Right atrium auricular region (tissue), 2 donors: ENCODE measurements at places on chromosomes 5 and 9. TPM values are rescaled to one million over a fixed set of nuclear protein-coding genes. Genes with fewer than 3 reads are reported as not detected.

ZFP37 gene
- total RNA-seq, result 2.2 TPM

SKP1 gene
- total RNA-seq, result 287 TPM

OLFML2A gene
- total RNA-seq, result 41.2 TPM

CTSV gene
- total RNA-seq, result not detected

IFNA10 gene
- not detected for total RNA-seq

DNA sequence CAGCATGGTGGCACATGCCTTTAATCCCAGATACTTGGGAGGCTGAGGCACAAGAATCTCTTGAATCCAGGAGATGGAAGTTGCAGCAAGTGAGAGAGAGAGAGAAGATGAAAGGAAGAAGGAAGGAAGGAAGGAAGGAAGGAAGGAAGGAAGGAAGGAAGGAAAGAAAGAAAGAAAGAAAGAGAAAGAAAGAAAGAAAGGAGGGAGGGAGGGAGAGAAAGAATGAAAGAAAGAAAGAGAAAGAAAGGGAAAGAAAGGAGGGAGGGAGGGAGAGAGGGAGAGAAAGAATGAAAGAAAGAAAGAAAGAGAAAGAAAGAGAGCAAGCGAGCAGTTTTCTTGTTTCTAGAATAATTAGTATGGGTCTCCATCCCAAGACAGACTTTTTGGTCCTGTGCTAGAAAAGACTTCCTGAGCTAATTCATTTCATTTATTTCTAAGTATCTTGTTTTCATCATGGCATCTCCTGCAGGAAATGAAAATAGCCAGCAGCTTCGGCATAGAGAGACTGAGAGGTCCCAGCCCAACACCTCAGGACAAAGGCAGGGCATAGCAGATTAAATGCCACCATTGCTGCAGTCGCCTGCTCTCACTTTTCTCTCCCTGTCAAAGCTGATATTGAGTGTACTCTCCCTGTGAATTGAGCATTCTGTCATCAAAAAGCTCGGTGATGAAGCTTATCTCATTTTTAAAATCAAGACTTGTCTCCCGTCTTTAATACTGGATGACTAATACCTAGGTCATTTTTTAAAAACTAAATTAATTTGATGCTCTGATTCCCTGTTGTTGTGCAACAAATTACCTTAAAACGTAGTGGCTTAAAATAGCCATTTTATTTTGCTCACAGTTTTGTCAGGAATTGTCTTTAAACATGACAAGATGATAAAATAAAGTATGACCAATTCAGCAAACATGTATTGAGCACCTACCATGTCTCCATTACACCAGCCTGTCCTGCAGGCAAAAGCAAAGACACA lies 91.8 kb upstream of the ADRA1B start:
- no peaks in the 10 kb centered on the region for H3K27me3 ChIP-seq
- no peak overlapping the region for H3K27ac ChIP-seq
- H3K4me3 ChIP-seq, result no peak overlapping the region
- peak; percentile 42 for DNase-seq
- peaks cover 10% of the 10 kb centered on the region for H3K4me1 ChIP-seq

DNA sequence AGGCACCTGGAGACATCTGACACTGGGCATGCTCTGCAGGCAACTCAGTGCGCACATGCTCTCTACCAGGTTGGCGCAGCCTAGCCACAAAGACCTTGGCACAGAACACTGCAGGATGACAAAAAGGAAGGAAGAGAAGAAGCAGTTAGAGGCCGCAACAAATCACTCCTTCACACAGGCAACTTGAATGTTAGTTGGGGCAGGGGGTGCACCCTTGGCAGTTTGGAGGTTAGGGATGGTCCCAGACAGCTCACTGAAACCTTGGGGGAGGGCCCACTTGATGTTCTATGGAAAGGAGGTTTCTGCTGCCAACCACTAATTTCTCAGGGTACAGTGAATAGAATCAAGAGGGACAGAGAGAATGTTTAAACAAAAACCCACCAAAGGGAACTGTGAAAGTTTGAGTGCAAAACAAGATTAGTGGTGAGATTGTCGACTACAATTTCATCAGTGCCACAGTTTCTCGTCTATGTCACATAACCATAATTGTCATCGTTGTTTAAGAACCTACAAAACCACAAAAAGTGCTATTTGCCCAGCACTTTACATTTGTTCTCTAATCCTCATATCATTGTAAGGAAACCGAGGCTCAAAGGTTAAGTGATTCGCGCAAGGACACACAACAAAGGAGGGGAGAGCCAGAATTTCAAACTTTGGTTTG lies 48.7 kb downstream of the FBXW11 start:
- H3K4me3 ChIP-seq, result no peak overlapping the region
- no peak for DNase-seq
- no peaks in the 10 kb centered on the region for H3K4me1 ChIP-seq
- H3K36me3 ChIP-seq, result no peaks in the 10 kb centered on the region

GRCh38 chr9:13487498-13487897 lies 208.0 kb upstream of the MPDZ start:
- peaks cover 20% of the 10 kb centered on the region for H3K4me1 ChIP-seq
- no peak overlapping the region for H3K27ac ChIP-seq

GRCh38 chr5:310941-311434 lies 10.5 kb upstream of the AHRR start:
- H3K36me3 ChIP-seq, result peaks cover 49% of the 10 kb centered on the region
- H3K27ac ChIP-seq, result no peak overlapping the region
- no peaks in the 10 kb centered on the region for H3K4me1 ChIP-seq
- H3K4me3 ChIP-seq, result no peak overlapping the region
- DNase-seq, result peak; percentile 16
- no peaks in the 10 kb centered on the region for H3K27me3 ChIP-seq

- H3K4me3 ChIP-seq, result no peak overlapping the region
- DNase-seq, result no peak
- H3K27ac ChIP-seq, result no peak overlapping the region
- no peaks in the 10 kb centered on the region for H3K4me1 ChIP-seq
Measured at GRCh38 chr9:135418161-135418560, 61.4 kb upstream of the PPP1R26 start.

- no peaks in the 10 kb centered on the region for H3K36me3 ChIP-seq
- H3K4me3 ChIP-seq, result peak overlapping the region; percentile 38
- H3K27ac ChIP-seq, result peak overlapping the region; percentile 68
- no peak for DNase-seq
- H3K27me3 ChIP-seq, result no peaks in the 10 kb centered on the region
- no peaks in the 10 kb centered on the region for H3K4me1 ChIP-seq
Measured at GRCh38 chr9:131707733-131708157, 32.1 kb downstream of the RAPGEF1 start.

- no peaks in the 10 kb centered on the region for H3K4me1 ChIP-seq
- peaks cover 11% of the 10 kb centered on the region for H3K36me3 ChIP-seq
- no peak overlapping the region for H3K4me3 ChIP-seq
- H3K27me3 ChIP-seq, result no peaks in the 10 kb centered on the region
- no peak for DNase-seq
Measured at GRCh38 chr5:14766584-14766983, 102.1 kb downstream of the OTULIN start.

DNA sequence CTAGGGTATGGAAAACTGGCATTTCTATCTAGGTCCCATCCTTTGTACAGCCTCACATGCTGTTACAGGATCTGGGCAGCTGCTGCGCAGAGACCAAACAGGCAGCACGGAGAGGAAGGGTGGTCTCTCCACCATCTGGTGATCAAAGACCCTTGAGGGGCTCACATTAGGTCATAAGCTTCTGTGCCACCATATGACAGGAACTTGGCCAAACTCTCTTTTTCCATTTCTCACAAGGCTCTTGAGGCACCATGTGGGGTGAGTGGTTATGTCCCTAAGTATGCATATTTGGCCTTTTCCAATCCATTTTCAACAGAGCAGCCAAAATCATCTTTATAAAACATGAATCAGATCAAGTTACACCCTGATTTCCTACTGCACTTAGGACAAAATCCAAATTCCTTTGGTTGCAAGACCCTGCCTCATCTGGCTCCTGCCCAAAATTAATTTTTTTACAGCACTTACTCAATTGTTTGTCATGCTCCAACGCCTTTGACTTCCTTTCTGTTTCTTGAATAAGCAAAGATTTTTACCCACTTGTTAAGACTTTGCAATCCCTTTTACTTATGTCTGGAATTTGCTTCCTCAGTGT lies 730.0 kb downstream of the MAT2B start:
- no peaks in the 10 kb centered on the region for H3K36me3 ChIP-seq
- H3K4me1 ChIP-seq, result no peaks in the 10 kb centered on the region
- no peaks in the 10 kb centered on the region for H3K27me3 ChIP-seq

- no peak overlapping the region for H3K27ac ChIP-seq
- H3K4me1 ChIP-seq, result no peaks in the 10 kb centered on the region
- H3K27me3 ChIP-seq, result no peaks in the 10 kb centered on the region
- DNase-seq, result no peak
- no peaks in the 10 kb centered on the region for H3K36me3 ChIP-seq
- H3K4me3 ChIP-seq, result no peak overlapping the region
Measured at GRCh38 chr5:89117124-89117644, 234.2 kb upstream of the MEF2C start.

- no peaks in the 10 kb centered on the region for H3K27me3 ChIP-seq
- H3K36me3 ChIP-seq, result no peaks in the 10 kb centered on the region
Measured at GRCh38 chr5:103674251-103674650, 111.7 kb upstream of the NUDT12 start.

GRCh38 chr9:87605676-87606075 lies 108.0 kb downstream of the DAPK1 start:
- no peaks in the 10 kb centered on the region for H3K36me3 ChIP-seq
- no peak overlapping the region for H3K27ac ChIP-seq
- peaks cover 17% of the 10 kb centered on the region for H3K4me1 ChIP-seq
- no peak overlapping the region for H3K4me3 ChIP-seq
- no peaks in the 10 kb centered on the region for H3K27me3 ChIP-seq

DNA sequence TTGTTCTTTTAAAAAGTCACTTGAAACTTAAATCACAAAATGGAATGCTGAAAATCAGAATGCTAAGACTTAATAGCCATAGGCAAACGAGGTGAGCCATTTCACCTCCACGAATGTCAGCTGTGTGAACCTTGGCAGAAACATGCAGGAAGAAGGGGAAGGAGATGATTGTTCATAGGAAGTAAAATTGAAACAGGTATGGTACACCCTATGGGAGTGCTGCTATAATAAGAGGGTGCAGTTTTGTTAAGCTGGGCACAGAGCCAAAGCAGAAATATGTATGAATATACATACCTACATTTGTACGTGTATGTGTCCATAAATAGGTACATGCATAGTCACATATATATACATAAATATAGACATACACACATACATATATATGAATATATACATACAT lies 51.0 kb upstream of the SPINK5 start:
- H3K27me3 ChIP-seq, result no peaks in the 10 kb centered on the region
- no peaks in the 10 kb centered on the region for H3K36me3 ChIP-seq
- H3K4me1 ChIP-seq, result no peaks in the 10 kb centered on the region
- DNase-seq, result no peak
- H3K27ac ChIP-seq, result no peak overlapping the region

GRCh38 chr5:125607018-125607417 lies 816.2 kb upstream of the GRAMD2B start:
- no peaks in the 10 kb centered on the region for H3K4me1 ChIP-seq
- H3K27me3 ChIP-seq, result no peaks in the 10 kb centered on the region
- no peak overlapping the region for H3K27ac ChIP-seq
- no peaks in the 10 kb centered on the region for H3K36me3 ChIP-seq
- no peak for DNase-seq
- no peak overlapping the region for H3K4me3 ChIP-seq

- H3K36me3 ChIP-seq, result no peaks in the 10 kb centered on the region
- no peak for DNase-seq
- no peaks in the 10 kb centered on the region for H3K27me3 ChIP-seq
- H3K4me3 ChIP-seq, result no peak overlapping the region
- H3K27ac ChIP-seq, result no peak overlapping the region
Measured at GRCh38 chr9:12783767-12784460, 9.1 kb downstream of the LURAP1L start.
